ENCODE measurements at places on chromosomes 12 and 14.

DNA sequence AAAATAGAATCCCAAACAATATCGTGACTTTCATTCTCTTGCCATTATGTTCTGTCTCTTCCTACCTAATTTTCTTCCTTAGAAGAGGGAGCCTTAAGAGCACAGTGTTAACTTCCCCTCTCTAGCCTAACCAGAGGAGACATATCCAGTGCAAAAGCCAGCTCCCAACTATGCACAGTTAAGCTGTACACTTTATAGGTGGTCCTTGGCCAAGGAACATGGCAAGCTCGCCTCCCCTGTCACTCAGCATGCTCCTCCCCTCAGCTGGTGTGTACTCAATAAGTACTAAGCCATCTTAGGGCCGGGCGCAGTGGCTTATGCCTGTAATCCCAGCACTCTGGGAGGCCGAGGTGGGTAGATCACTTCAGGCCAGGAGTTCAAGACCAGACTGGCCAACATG lies 255.1 kb upstream of the TMPO start:
- no peak for DNase-seq

DNA sequence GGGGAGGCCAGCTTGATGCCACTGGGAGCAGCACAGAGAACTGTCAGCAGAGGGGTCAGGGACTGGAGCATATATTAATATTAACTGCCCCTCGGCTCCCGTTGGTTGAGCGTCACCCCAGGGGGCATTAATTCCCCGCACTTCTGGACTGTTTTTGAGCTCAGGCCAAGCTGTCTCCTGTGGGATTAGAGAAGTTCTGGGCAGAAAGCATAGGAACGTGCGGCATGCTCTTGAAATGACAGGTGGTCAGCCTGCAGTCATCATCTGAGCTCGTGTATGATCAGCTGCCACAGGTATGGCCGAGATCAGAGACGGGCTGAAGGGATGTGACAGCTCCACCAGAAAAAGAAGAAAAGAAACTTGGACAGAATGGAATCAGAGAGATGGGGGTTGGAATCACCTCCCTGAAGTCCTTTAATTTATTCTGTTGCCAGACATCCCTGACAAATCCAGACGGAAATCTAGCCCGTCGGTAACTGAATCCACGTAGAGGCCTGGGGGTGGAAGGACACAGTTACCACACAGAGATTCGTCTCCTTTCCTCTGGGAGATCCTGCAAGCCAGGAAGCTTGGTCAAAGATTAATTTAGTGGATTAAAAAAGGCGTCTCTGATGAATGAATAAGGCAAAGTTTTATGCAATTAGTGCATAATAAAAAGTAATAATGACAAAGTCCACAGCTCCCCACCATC lies 23.6 kb downstream of the NR1H4 start:
- no peak for DNase-seq

- DNase-seq: no peak
These were observed 72.9 kb upstream of the BTG1 start for GRCh38 chr12:92218394-92219077.

GRCh38 chr12:126742241-126742641 lies 1524.7 kb upstream of the TMEM132C start:
- no peak for DNase-seq

DNA sequence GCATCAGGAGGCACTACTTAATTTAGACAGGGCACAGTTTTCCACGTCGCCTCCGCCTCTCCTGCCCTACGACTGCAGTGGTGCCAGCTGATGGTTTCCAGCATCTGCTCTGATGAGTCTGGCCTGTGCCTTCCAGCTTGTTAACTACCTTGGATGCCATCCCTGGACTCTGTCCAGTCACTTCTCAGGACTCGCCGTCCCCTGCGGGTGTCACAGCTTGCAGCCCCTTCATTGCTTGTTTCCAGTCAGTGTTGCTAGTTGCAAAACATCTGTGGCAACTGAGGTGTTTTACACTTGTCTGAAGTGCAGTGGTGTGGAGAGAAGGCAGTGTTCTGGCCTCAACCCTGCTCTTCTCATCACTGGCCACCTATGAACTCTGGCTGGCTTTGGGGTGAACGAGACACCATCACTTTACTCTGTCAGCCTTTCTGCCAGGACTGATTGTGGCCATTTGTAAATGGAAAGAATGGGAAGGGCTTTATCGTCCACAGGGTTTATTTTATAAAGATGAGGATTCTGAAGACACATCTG lies 8.3 kb downstream of the ADGRD1 start:
- no peak for DNase-seq

- no peak for DNase-seq
These were observed 49.9 kb downstream of the ESR2 start for GRCh38 chr14:64244279-64244678.

- no peak for DNase-seq
These were observed 42.7 kb upstream of the FLRT2 start for GRCh38 chr14:85487215-85487614.

- DNase-seq: no peak
These were observed 76.0 kb upstream of the FZD10 start for GRCh38 chr12:130086248-130086647.

- DNase-seq: no peak
These were observed 7.1 kb upstream of the SALL2 start for GRCh38 chr14:21533294-21533693.

DNA sequence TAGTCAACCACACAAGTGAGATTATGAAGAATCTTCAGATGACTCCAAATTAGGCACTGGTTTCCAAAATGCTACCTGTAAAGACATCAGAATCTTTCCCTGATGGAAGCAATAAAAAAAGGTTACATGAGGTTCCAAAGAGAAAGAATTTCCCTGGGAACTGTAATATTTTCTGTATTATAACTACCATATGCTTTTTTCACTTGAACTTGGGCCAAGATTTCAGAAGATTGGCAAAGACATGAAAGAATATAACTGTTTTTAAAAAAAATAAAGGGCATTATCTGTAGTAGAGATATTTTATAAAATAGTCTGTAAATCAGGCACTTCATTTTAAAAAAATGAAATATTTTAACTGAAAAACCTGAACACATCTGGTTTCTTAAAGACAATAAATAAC lies 12.9 kb downstream of the HECTD1 start:
- no peak for DNase-seq

GRCh38 chr12:94297876-94298505 lies 149.6 kb downstream of the PLXNC1 start:
- no peak for DNase-seq

DNA sequence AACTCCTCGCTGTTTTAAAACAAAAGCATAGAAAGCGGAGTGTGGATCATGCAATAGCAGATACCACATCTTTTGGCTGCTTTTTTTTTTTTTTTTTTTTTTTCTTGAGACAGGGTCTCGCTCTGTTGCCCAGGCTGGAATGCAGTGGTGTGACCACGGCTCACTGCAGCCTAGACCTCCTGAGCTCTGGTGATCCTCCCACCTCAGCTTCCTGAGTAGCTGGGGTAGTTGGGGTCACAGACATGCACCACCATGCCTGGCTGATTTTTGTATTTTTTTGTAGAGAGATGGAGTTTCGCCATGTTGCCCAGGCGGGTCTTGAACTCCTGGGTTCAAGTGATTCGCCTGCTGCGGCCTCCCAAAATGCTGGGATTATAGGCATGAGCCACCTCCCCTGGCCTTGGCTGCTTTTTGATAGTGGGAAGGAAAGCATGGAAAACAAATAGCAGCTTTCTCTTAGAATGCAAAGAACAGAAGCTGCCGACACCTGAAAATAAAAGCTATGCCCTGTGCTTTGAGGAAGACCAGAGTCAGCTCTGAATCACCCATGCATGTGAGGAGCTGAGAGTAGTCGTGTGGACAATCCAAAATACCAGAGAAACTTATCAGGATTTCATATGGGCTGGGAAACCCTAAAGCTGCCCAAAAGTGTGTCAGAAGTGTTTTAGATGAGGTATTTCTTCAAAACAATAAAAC lies 3.6 kb upstream of the ELK3 start:
- DNase-seq: no peak

- no peak for DNase-seq
These were observed 5.7 kb downstream of the KRT73 start for GRCh38 chr12:52612431-52613383.

DNA sequence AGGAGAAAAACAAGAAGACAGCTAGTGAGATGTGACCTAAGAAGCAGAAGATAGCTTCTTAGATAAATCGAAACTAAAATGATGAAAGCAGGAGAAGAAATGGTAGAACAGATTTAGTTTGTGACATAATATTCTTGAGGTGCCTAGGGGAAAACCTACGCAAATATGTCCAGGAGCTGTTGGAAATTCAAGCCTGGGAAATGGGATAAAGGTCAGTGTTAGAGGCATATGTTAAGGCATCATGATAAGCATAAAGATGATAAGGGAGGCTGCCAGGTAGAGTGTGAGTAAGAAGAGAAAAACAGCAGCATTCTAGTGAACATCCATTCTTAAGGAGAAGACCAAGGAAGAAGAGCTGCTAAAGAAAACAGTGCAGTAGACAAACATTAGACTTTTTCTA lies 109.6 kb upstream of the LGR5 start:
- no peak for DNase-seq

DNA sequence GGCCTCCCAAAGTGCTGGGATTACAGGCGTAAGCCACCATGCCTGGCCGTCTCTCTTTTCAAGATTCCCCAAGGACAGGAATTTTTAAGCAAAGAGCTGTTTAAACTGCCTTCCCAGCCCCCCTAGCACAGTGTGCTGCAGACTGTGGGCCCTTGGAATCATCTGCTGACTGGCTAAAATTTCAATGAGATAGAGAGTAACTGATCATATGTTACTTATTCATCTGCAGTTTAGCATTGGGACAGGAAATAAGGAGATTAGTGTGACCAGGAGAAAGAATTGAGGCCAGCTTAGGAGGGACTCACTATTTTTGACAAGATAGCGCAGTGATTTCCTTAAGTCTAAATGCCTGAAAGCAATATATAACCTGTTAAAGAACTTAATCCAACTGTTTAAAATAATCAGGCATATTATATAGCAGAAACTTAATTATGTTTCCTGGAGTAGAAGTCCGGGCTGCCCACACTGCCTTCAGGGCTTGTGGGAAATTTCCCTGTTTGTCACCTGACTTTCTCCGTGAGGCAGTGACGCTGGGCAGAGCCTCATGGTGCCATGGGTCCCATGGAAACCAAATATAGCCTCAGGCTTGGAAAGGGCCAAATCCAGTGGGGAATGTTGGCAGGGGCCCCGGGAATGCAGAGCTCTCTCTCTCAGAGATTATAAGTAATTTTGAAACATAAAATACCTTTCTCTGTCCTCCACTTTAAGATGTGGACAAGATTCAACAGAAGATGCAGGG lies 22.8 kb upstream of the CEBPE start:
- DNase-seq: no peak

GRCh38 chr14:69204753-69205152 lies 13.5 kb downstream of the EXD2 start:
- DNase-seq: no peak

GRCh38 chr14:93173943-93174395 lies 10.7 kb downstream of the MOAP1 start:
- no peak for DNase-seq

DNA sequence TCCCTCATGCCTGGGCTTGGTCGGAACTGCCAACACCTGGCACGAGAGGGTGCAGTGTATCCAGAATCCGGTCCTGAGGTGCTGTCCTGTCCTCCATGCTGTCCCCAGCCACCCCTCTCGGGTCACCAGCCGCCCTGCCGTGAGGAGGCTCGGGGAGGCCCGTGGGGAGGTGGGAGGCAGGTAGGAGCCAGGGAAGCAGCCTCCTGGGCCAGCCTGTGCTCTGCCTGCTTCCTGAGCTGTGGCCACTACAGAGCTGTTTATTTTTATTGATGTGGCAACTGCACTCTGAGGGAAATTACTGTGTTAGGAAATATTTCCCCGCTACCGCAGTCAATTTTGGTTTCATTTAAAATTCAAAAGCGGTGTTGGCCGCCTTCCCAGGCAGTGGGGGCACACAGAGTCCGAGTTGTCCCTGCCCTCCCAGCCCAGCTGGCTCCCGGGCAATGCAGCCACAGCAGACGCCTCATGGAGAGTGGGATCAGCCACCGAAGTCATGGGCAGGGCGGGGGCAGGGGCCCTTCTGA lies 18.3 kb downstream of the NOC4L start:
- DNase-seq: no peak

GRCh38 chr14:56129092-56129491 lies 10.9 kb downstream of the PELI2 start:
- no peak for DNase-seq

DNA sequence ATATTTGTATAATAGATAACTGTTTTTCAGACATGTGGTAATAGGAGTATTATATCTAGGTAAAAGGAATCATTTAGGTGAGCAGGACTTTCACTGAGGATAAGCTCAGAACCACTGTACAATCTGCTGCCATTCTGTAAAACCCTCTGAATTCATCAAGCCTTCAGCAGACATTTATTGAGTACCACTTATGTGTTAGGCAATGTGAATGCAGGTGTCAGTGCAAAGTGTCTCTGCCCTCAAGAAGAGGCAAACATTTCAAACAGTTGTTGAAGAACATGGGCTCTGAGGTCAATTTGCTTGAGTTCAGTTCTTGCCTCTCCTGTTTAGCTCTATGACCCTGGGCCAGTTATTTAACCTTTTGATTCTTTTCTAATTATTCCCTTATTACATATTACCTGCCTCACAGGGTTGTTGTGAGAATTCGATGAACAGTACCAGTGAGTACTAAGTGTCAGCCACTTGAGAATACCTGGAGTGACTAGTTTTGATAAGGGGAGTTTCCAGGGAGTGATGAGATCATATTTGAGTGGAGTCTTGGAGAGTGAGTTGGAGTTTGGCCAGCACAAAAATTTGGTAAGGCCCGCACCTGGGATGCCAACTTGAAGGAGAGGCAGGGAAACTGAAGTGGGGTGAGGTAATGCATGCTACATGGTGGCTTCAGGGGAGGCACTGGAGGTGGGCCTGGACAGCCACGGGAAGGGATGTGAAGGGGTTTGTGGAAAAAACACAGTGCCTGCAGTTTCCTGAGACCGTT lies 33.7 kb downstream of the RASSF8 start:
- DNase-seq: no peak

GRCh38 chr12:131994589-131994988 lies 44.8 kb downstream of the EP400 start:
- no peak for DNase-seq
